ENCODE measurements at places on chromosomes 16 and 17.
A peak's percentile ranks its signal among the peaks of the same experiment; 100 is the strongest.

GRCh38 chr17:32627239-32627996, 140.6 kb downstream of the CDK5R1 start:
- DNase-seq: peak; percentile 61

DNA sequence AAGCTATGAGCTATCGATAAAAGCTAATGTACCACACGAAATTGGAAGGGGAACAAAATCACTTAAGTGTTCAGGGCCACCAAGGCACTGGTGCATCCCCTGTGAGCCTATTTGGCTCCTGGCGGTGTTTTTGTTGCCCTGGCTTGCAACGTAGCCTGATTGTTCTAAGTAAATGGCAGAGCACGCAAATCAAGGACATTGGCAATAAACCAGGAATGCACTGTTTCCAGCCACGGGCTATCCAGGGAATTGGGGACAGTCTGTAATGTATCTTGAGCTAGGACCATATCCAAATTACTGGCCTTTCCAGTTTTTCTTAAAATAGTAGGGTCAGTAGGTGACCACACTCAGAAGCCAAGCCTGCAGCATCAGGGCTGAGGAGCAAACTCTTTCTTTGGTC, 734.0 kb downstream of the MAF start:
- no peak for DNase-seq

- DNase-seq: no peak
These were observed 14.0 kb downstream of the YPEL2 start for GRCh38 chr17:59345476-59345875.

- no peak for DNase-seq
These were observed 291.2 kb downstream of the IRX3 start for GRCh38 chr16:53995378-53995777.

DNA sequence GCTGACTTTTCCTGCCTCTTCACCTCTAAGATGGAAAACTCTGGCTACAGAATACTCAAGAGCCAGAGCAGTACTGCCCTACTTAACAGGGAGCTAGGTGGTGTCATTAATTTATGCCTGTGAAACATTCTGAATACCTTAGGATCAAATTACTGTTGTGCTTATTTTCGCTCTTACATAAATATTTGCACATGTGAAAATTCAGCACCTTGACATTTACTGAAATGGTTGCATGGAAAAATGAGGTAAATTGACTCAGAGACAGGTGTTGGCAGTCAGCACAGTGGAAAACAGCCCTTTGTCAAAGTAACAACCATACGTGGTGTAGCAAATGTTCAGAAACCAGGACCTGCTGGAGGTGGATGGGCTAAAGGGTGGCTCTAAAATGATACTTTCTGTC, 193.6 kb downstream of the CDH8 start:
- DNase-seq: no peak

DNA sequence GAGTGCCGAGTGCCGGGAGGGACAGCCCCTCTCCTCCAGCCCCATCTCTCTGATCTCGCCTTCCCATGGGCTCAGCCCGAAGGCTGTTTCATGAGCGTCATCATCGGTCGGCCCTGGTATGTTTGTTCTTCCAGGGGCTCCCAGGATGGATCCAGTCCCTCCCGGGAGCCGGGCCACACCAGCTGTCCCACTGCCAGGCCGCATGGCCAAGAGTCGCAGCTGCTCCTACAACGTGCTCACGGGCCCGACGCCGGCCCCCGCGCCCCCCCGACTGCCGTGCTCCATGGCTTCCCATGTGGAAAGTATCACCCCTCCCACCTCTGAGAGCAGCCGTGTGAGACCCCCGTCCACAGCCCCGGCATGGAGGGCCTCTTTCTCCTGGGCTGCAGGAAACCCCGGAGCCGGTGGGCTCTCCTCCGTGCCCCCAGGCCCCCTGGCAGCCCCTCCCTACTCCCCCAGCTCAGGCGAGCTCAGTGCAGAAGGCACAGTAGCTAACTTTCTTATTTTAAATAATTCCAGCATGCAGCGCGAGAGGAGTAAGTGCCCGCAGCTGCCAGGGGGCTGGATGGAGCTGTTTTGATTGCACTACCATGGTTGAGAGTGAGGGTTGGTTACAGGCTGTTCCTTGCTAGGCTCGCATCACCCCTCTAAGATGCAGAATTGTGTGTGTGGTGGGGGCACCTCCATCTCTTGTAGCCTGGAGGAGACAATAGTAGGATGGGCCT, 26.6 kb upstream of the GSE1 start:
- DNase-seq: peak; percentile 24
